ENCODE measurements at places on chromosomes 12 and 14. TPM values are rescaled to one million over a fixed set of nuclear protein-coding genes. Genes with fewer than 3 reads are reported as not detected.
A peak's percentile ranks its signal among the peaks of the same experiment; 100 is the strongest.

DNA sequence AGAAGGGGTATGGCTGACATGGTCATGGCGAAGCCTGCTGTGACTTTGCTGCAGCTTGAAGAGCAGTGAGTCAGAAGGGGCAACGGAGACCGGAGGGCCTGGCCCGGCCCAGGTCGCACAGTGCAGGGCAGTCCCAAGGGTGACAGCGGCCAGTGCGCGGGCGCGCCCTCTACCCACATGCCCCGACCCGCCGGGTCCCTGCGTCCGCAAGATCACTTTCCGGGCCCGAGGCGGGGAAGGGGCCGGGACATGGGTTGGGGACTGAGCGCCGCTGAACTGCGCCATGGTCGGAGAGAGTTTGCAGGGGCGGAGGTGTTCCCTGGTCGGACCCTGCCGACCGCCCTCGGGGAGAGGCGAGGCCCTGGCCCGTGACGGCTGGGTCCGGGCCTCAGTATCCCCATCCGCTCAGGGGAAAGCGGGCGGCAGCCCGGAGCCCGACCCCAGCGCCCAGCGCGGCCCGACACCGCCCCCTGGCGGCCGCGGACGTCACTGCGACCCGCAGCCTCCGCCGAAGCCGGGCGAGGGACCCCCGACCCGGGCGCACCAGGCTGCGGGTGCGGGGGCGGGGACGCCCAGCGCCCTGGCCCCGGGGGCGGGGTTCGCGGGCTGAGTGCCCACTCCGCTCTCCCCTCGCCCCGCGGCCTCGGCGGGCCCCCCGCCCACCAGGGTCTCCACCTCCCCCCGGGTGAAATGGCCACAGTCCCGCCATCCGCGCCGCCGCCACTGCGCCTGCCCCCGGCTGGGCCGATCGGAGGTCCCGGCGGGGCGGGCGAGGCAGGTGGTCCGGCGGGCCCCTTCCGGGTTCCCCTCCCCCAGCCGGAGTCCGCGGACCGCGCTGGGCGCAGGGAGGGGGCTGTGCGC, 7.2 kb upstream of the ANKRD9 start:
- peak; percentile 68 for DNase-seq

DNA sequence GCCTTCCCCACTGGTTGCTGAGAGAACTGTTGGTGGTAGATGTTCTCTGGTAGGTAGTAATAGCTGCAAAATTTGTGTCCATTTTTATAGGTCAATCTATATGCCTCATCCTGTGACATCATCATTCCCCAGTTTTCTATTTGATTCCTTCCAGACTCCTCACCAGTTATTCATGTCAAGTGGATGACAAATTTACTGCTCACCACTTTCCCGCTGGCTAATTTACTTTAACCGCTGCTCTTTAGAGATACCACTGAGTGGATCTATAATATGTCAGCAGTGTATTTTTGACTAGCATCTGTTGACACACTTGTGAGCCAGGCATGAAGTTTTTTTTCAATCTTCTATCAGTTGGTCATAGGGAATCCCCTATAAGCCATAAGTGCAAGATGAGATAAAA, 24.6 kb downstream of the GPR65 start:
- DNase-seq: no peak

- DNase-seq: no peak
These were observed 1.3 kb downstream of the CAMKK2 start for GRCh38 chr12:121295116-121295745.

- DNase-seq: no peak
These were observed 95.1 kb upstream of the RFX4 start for GRCh38 chr12:106487664-106488063.

Gene NDRG2
- total RNA-seq: 165 TPM

Measured in left lobe of liver (tissue), 2 donors.